Omental fat pad (tissue), 4 donors: ENCODE measurements at places on chromosomes 6 and 20.

- DNase-seq = no peak
Observed at GRCh38 chr6:18323935-18324705, 59.8 kb upstream of the DEK start.

GRCh38 chr6:31690231-31691077 is 9.6 kb upstream of the LY6G5C start:
- no peak for DNase-seq

DNA sequence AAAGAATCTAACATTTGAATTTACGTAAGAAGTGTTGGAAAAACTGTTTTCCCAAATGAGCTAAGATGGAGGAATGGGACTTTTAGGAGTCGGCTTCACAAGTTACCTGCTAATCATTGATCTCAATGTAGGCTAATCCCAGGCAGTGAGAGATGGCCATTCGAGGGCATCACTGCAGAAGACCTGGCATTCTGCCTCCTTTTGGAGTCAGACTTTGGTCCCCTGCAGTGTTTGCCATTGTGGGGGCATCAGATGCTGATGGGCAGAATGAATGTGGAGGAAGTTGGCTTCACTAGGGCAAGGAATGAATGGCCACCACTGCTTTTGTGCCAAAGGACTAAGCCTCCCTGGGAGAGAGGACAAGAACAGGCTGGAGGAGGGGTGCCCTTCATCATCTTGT is 55.7 kb upstream of the NKX2-2 start:
- no peak for DNase-seq

- no peak for DNase-seq
Observed at GRCh38 chr6:11002176-11002575, 41.9 kb downstream of the ELOVL2 start.

- no peak for DNase-seq
Observed at GRCh38 chr20:54469952-54470351, 5.4 kb upstream of the DOK5 start.

- no peak for DNase-seq
Observed at GRCh38 chr6:134464690-134465411, 146.9 kb upstream of the SGK1 start.

- no peak for DNase-seq
Observed at GRCh38 chr20:17281478-17281877, 54.6 kb downstream of the PCSK2 start.
